ENCODE measurements at places on chromosomes 7 and 10. TPM values are rescaled to one million over a fixed set of nuclear protein-coding genes. Genes with fewer than 3 reads are reported as not detected.

DNA sequence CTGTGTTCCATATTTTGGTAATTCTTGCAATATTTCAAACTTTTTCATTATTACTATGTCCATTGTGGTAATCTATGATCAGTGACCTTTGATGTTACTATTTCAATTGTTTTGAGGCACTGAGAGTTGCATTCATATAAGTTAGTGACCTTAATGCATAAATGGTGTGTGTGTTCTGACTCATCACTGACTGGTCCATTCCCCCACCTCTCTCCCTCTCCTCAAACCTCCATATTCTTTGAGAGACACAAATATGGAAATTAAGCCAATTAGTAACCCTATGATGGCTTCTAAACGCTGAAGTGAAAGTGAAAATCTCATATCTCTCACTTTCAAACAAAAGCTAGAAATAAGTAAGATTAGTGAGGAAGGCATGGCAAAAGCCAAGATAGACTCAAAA is 739.6 kb downstream of the CCSER2 start:
- no peak for DNase-seq

- no peak for DNase-seq
These were observed 12.0 kb upstream of the GSDME start for GRCh38 chr7:24769014-24769830.

DNA sequence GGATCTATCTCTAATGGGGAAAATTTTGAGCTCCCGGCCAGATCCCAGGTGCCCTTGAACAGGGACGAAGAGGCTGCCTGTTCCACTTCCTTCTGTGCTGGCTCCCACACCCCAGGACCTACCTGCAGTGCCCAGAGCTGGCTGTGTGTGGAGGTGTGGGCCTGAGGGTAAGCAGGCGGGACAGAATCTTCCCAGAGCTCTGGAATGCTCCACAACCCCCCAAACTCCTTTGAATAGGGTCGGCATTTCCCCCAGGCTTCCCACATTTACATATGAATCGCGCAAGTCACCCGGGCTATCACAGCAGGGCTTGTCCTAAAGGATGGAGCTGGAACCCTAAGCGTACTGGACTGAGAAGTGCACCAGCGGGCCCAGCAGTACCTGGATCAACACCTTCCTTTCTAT is 95.9 kb downstream of the DNMBP start:
- no peak for DNase-seq

- DNase-seq: no peak
These were observed 141.9 kb downstream of the ANKRD7 start for GRCh38 chr7:118366363-118366762.

DNA sequence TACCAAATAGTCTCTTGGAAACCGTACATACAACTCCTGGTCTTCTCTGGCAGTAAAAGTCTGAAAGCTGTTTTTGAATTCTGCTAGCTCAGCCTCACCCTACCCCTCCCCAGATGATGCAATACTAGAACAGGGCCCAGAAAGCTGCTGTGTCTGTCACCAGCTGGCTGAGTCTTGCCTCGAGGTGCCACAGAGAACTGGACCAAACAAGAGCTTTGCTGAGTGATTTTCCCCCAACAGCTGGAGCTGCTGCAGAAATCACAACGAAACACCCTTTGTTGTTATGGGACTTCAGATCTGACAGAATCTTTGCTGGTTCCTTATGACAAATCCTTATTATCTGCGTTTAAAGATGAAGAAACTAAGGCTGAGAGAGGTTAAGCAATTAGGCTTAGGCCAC is 134.1 kb downstream of the SPAG6 start:
- no peak for DNase-seq

DNA sequence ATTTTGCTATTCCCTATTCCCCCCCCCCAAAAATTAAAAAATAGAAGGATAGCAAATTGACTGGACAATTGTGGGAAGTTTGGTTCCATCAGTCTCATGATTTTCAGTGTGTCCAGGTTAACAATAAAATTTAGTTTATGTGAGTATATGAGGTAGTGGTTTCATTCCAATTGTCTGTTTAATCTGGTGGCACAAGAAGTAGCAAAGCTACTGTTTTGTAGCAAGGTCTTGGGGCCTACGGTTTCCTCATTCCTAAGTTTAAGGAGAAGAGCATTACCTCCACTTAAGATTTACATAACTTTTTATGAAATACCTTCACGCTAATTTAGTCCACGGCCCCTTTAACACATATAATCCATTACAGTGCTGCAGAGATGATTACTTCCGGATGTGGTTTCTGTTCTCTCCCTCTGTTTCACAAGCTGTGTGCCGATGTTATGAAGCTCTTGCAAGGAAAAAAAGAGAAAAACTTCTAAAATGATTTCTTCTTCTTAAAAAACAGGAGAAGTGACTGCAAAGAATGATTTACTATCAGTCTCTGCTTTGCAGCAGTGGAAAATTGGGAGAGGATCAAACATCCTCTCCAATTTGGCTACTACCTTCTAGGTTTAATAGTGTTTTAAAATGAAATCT is 32.7 kb upstream of the NPVF start:
- no peak for DNase-seq

DNA sequence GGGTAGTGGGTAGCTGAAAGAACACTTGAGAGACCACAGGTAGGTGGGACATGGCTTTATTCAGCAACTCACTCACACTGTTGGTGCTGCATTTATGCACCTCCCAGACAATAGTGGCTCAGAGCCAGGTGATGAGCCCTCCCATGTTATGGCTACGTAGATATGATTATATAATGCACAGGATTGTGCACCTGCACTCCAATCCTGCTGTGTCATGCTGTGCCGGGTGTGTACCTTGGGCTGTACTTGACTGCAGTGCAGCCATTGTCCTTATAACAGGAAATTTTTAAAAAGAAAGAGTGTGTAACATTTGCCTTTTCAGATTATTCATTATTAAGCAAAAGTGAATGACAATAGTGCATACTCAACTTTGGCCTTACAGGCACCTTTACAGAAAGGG is 366.1 kb upstream of the BMPER start:
- DNase-seq: no peak

DNA sequence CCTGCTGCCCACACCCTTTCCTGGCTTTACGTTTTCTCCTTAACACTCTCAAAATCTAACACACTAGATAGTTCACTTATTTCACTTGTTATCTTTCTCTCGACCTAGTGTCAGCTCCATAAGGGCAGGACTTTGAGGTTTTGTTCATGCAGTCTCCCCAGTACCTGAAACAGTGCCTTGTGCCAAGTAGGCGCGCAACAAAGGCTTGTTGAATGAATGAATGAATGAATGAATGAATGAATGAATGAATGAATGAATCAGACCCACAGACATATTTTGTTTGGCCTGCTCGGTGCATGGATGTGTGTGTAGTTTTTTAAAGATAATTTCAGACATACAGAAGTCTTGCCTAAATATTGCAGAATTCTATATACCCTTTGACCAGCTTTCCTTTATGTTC is 6.2 kb downstream of the TYSND1 start:
- no peak for DNase-seq

GRCh38 chr10:70656489-70656888 is 15.8 kb upstream of the ADAMTS14 start:
- DNase-seq: no peak

- no peak for DNase-seq
These were observed 9.4 kb downstream of the LIMK1 start for GRCh38 chr7:74092964-74093471.

The SFTPA1 gene
- 6.5 TPM for total RNA-seq

The ZNF727 gene
- total RNA-seq: not detected

The CUBN gene
- total RNA-seq: 1.2 TPM

The IFIT1 gene
- 3.6 TPM for total RNA-seq

The NPS gene
- not detected for total RNA-seq

The TMEM140 gene
- not detected for total RNA-seq

The ZNF438 gene
- 3.3 TPM for total RNA-seq

The PANK1 gene
- 6.4 TPM for total RNA-seq

All from HCT116 (cell line).